ENCODE measurements at places on chromosomes 3 and 15.

DNA sequence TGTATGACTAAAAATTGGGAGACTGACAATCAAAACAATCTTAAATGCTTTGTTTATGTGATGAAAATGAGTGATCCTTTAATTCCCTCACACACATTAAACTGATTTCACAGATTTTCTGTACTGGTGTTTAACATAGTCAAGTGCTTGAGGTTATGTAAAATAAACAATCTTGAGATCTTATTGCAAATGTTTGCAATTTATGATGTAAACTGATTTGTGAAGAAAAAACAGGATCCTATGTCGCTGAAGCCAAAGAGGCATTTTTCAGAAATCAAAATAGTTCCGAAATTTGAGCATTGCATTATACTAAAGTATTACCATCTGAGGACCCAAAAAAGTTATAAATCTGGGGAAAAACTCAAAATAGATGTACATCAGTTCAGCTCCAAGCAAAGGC lies 12.7 kb downstream of the SHOX2 start:
- DNase-seq, result no peak

DNA sequence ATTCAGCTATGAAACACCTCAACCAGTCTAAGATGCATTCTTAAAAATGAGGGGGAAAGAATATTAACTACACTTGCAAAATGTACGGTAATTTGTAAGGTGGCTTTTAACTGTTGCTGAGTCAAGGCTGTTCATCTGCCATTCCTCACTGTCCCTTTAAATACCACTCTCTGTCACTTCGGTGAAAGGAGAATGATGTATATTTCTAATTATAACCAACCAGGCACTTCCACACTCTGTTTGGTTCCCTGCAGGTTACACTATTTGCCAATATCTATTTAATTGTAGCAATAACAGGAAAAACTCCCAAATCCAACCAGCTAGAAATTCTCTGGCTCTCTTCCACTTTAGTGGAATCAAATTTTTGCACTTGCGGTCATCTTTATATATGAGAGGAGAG lies 70.5 kb upstream of the SLCO3A1 start:
- no peak for DNase-seq

DNA sequence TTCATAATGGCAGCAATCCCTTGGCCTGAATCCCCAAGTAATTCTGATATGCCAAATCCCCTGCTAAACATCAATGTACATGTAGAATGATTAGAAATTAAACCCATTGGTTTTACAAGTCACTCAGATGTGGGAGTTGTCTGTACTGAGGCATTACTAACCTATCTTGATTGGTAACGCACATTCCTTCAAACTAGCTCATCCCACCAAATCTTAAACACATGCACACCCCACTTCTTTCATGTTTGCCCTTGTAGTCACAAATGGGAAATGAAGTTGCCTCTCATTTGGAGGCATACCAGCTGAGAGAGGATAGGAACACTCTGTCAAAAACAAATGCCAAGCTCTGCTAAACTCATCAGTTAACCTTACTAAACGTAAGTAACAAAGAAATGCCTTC lies 29.1 kb upstream of the MAN2C1 start:
- DNase-seq, result no peak

GRCh38 chr3:185582236-185582635 lies 3.9 kb upstream of the SENP2 start:
- no peak for DNase-seq

- no peak for DNase-seq
Measured at GRCh38 chr3:52050571-52050970, 5.8 kb downstream of the DUSP7 start.

- peak; percentile 63 for DNase-seq
Measured at GRCh38 chr15:91302588-91303439, 202.8 kb downstream of the SV2B start.

- no peak for DNase-seq
Measured at GRCh38 chr3:108488631-108489030, 21.8 kb downstream of the MYH15 start.

GRCh38 chr3:59775106-59775505 lies 725.3 kb upstream of the CFAP20DC start:
- no peak for DNase-seq

DNA sequence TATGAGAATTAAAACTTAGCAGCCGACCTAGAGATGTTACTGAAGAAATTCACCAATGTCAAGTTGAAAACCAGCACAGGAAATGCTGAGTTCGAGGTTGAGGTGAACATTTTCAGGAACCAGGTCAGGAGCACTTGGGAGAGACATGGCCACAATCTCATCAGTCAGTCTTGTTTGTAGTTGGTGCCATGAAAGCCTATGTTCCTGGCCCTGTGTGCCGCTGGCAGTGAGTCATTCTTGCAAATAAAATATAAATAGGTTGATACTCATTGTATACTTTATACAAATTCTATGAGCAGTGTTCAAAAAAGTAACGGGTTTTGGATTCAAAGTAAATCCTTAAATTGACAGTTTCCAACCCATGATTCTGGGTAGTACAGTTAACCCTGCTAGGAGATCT lies 1.5 kb upstream of the FSIP1 start:
- no peak for DNase-seq

- DNase-seq, result no peak
Measured at GRCh38 chr3:169665264-169666075, 2.0 kb upstream of the MECOM start.

GRCh38 chr15:77630956-77631744 lies 1.6 kb downstream of the LINGO1 start:
- no peak for DNase-seq

DNA sequence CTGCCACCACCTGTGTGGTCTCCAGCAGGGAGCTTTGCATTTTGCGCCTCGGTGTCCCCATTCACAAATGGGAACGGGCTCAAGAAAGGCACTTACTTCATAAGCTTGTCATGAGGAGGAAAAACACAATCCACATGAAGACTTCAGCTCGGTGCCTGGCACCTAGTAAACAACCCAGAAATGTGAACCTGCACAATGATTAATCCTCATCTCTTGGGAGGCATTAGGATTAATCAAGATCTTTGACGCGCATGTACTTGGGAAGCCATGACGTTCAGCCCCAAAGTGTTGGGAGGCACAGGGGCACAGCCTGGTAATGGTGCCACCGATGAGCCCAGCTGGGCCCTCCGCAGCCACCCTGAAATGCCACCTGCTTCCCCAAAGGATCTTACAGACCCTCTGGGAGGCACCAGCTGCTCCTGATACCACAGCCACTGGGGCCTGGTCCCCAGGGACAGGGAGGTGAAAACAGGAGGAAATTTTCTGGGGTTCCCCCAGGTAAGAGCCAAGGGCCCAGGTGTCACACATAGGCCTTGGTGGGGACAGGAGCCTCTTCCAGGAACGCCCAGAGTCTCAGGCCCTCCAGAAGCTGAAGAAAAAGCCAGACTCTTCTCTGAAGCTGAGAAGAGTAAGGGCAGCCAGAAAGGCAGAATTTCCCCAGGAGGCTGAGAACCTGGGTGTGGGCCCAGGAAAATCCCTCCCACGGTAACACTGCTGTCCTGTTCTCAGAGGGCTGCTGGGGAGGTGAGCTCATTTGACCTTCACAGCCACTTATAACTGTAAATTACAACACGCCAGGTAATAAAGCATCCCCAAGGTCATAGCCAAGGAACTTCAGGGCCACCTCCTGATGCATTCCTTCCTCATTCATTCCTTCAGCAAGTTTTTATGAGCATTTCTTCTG lies 507.5 kb downstream of the SHQ1 start:
- no peak for DNase-seq

Data from natural killer cell treated with Interleukin-12 subunit alpha and Interleukin-12 subunit beta and Interleukin-15 and Interleukin-18, amount 100 ng/mL, for 72 hours (primary cell).